CD4-positive, alpha-beta T cell treated with Interleukin-15 for 4 hours (primary cell): ENCODE measurements at places on chromosomes 11 and 22.

DNA sequence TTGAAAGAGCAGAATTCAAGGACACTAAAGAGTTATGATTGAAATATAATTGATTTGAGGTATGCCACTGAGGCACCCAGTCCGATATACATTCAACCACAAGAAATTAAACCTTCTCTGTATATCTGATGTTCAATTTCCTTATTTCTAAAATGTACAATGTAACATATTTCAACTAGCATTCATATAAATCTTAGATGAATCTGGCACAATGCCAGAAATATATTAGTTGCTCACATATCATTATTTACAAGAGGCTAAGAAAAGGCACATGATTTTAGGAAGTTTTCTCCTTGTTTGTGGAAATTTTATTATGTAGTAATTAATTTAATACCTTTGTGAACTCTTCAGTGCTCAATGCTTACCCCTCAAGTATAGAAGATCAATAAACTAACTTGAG, 532.3 kb downstream of the KCNA4 start:
- DNase-seq, result no peak

- no peak for DNase-seq
Observed at GRCh38 chr11:35363246-35363801, 56.0 kb downstream of the SLC1A2 start.

DNA sequence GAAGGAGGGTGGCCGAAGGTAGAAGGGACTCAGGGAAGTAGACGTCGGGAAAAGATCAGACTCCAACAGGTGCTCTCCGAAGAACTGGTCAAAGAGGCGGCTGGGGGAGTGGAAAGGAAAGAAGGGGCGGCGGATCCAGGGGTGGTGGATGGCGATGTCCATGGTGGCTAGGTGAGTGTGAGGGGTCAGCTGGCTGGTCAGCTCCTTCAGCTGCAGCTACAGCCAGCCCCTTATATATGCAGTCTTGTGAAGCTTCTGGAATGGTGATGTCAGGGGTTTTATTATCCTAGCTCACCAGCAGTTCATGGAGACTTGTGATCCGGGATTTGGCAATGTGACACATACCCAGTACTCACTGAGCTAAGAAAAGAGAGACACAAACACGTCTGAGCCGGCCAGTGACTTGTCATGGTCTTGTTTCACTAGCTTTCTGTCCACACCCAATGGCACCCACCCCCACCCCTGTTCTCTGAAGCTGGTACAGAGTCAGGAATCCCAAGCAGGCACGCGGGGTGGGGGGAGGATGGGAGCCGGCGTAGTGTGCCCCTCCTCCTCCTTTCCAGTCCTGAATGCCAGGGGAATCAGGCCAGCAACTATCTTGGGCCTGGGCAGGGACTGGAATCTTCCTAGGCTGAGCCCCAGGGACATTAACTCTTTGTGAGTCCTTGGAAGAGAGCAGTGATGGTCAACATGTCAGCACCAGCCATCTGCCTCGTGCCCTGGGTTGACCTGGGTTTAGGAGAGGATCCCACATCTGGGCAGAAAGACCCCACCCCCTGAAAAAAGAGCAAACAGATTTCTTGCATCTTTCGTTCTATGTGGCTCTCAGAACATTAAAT, at the start of gene CRYAB:
Gene CRYAB (minus strand): TSS at position 208 of the 839 bp plus-strand sequence. CDS start 46 bp downstream, at position 162.
- DNase-seq, result no peak

GRCh38 chr11:129972611-129973010, 30.0 kb downstream of the PRDM10 start:
- no peak for DNase-seq

DNA sequence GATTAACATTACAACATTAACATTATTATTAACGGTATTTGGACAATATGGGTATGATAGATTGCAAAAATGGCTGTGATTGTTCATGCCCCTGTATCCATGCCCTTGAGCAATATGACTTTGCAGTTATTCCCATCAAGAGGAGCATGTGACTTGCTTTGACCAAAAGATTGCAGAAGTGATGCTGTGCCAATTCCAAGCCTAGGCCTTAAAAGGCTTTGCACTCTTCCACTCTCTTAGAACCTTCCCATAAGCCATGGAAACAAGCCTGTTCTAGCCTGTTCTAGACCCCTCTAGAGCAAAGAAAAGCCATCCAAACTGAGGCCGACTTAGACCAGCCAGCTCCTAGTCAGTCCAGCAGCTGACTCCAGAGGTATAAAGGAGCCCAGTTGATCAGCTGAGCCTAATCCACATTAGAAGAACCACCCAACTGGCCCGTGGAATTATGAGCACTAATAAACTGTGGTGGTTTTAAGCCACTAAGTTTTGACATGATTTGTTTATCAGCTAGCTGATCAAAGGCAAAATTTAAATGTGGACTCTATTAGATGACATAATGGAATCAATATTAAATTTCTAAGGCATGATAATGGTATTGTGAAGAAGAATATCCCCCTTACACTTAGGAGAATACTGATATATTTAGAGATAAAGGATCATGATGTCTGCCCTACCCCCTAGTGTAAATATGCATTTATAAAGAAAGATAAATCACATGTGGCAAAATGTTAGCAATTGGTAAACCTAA, 28.6 kb downstream of the RAB30 start:
- no peak for DNase-seq

- DNase-seq, result no peak
Observed at GRCh38 chr11:117744471-117745150, 52.4 kb downstream of the DSCAML1 start.

DNA sequence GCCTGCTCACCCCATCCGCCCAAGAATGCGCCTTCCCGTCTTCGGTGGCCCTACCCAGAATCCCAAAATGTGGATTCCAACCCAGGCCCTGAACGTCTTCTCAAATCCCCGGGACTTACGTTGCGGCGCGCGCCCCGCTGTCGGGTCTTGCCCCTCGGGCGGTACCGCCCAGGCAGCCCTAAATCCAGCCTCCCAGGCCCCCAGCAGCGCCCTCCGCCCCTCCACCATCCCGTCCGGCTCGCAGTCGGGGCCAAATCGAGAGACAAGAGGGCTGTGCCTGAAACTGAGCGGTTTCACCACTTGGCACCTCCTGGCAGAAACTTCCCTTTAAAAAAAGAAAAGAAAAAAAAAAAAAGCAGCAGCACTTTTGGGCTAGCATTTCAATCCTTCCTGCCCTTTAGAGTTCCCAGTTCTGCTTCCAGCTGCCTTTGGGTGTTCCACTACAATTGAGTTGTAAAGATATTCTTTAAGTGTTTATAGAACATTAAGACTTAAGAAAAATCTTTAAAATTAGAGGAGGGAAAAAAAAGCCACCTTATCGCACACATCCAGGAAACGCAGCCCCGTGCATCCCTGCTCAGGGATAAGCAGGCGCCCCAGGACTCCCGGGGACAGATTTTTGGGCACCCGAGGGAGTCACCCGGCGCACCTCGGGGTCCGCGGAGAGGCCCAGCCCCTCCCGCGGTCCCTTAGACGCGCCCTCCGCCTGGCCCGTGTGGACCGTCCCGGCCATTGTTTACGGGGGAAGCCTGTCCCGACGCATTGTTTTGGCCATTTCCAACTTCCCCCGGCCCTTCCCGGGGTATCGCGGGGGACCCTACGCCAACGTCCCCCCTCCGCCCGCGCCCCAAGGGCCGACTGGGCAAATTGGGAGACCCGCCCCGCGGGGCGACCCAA, 57.6 kb downstream of the KCNJ4 start:
- no peak for DNase-seq

GRCh38 chr11:115544422-115544948, 40.3 kb upstream of the CADM1 start:
- DNase-seq, result no peak

- DNase-seq, result no peak
Observed at GRCh38 chr11:87136236-87136635, 98.5 kb downstream of the TMEM135 start.

- DNase-seq, result no peak
Observed at GRCh38 chr22:30398685-30399680, 2.2 kb downstream of the SEC14L2 start.

- no peak for DNase-seq
Observed at GRCh38 chr22:36247955-36248354, 5.0 kb upstream of the APOL1 start.

DNA sequence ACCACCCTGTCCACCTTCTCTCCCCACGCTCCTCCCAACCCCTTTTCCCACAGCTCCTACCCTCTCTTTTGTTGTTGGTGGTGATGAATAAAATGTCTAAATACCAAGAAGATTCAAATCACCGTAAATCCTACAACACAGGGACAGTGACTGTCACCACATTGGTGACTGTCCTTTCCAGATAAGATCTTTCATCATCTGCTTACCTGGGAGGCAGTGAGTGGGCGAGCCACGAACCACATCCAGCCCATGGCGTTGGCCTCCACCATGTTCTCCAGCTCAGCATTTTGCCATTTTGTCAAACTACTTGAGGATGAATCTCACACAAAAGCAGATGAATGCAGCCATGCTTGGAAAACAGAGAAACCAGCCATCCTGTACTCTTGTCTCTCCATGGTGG, 6.7 kb upstream of the CYTH4 start:
- no peak for DNase-seq

GRCh38 chr11:85903406-85903805, 48.2 kb downstream of the CCDC83 start:
- no peak for DNase-seq

DNA sequence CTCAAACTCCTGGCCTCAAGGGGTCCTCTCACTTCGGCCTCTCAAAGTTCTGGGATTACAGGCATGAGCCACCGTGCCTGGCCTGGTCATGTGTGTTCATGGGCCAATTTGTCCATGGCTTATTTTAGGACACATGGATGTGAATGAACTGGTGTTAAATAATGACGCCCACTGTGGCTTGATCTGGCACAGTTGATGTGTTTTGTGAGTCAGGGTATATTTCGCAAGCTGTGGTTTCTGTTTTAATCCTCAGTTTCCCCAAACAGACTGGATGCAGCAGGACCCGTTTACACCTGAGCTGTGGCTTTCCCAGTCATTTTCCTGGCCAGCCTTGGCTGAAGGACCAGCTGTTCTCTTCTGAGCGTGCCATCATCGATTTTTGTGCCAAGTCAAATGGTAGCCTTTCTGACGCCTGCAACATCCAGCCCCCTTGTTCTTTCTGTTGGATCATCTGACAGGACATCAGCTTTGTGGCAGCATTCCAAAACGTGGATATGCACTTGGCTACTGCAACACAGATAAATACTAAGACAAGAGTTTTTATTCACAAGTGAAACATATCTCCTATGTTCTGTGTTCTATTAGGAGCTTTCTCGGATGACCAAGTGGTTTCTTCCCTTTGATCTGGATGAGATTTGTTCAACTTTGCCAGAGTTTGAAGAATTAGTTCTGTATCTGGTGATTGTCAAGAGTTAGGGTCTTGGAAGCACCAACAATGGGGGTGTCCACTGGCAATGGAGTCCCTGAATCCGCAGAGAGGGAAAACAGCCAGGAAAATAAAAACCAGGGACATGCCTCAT, 40.0 kb upstream of the SEPTIN5 start:
- DNase-seq, result no peak

DNA sequence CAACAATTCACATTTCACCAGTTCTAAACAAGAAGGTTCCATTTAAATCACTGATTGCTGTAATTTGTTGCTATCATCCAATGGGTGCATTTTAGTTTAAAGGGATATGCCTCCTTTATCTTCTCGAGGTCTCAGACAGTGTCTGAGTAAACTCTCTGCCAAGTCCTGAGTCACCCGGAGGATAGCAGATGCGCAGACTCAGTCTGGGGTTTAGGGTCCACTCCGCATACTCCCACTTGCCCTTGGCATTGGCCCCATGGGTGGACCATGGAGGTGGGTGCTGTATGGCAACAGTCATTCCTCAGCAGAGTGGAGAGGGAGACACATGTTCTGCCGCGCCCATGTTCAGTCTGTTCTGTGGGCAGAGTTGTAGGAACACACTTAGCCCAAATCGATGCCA, 65.4 kb upstream of the CRTAM start:
- no peak for DNase-seq

DNA sequence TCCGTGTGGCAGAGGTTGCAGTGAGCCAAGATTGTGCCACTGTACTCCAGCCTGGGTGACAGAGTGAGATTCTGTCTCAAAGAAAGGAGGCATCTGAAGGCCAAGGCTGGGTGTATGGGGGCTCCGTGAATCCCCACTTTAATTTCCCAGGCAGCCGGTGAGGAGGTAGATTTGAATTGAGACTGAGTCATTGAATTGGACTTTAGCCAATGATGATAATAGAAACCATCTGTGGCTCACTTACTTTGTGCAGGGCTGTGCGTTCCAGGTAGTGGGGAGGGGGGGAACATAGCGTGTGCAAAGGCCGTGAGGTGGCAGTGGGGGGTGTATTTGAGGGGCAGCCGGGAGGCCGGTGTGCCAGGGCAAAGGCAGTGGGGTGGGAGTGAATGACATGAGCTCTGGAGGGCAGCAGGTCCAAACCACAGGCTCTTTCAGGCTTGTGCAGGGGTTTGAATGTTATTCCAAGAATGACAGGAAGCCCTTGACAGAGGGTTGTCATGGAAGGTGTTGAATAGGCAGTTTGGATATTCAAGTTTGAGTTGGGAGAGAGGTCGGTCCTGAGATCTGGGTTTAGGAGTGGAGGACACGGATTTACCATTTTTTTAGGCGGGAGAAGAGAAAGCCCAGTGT, 6.1 kb downstream of the ARHGAP8 start:
- no peak for DNase-seq

DNA sequence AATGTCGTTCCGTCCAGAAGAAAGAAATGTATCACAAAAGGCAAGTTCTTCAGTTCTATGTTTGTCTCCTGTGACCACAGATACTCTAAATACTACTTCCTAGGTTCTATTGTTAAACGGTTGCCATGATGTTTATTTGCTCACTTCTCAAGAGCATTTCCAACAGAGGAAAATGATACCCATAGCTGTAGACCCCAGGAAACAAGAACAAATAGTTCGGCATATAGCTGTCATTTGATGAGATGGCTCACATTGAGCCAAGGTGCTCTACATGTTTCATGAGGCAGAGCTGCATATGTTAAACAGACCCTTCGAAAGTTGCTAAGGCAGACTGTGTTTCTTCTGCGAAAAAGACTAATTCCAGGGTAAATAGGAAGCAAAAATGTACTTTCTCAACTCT, 15.4 kb upstream of the ANGPTL5 start:
- no peak for DNase-seq

DNA sequence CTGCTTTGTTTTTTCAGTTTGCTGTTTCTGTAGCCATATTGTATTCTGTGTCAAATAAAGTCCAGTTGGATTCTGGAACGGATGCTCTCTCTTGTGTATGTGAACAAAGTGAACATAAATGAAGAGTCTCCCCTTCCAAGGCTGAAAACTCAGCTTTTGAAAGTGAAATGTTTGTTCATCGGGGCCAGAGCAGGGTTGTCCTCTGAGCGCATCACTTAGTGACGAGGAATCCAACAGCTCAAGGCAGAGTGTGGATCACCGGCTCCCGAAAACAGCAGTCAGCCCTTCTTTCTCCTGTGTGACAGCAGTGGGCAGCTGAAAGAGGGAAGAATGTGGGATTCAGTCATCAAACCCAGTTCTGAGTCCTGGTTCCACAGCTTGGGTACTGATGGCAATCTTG, 21.4 kb downstream of the RBX1 start:
- DNase-seq, result no peak

GRCh38 chr11:86035164-86035563, 33.7 kb downstream of the PICALM start:
- DNase-seq, result no peak
